Fibroblast of mammary gland (primary cell): ENCODE measurements at places on chromosomes 16 and 17.

- DNase-seq, result peak; percentile 73
Measured at GRCh38 chr17:35568561-35568960, 7.9 kb upstream of the SLFN14 start.

DNA sequence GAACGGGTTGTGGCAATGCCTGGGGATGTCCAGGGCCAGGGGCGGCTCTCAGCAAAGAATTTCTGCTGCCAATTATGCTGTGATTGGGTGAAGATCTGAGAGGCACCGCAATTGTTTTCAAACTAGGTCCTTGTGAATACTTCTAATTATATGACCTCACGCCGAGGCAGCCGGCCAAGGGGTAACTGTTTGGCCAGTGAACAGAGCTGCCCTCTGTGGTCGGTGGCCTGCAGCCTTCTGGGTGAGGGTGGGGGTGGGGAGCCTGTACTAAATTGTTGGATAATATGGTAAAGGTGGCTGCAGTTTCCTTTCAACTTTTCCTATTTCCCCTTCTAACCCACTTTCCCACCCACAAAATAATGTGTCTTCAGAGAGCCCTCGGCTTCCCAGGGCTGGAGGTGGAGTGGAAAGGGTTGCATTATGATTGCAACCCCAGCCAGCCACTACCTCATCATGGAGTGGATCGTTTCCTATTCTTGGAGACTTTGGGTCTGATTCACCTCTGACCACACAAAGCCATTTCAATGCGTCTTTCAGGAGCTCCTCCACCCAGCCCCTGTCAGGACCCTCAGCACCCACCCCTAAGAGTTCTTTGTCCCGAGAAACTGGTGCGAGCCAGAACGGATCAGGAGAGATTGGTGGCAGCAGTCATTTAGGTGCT, 2.0 kb upstream of the DNAI2 start:
- DNase-seq, result peak; percentile 33

DNA sequence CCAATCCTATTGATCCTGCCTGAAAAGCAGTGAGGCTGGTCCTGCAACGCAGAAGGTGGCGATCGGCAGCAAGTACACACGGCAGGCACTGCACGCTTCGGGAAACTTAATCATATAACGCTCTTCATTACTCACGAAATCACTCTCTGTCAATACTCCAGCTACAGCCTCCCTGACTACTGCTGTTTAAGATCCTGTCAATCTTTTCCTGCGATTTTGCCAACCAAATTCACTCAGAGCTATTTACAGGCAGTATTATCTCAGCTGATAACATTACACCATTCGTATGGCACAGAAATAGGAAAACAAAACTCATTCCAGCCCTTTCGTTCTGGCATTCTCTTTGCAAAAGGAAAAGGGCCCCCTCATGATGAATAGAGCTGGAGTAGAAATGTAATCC, 262.4 kb upstream of the CDH8 start:
- no peak for DNase-seq

DNA sequence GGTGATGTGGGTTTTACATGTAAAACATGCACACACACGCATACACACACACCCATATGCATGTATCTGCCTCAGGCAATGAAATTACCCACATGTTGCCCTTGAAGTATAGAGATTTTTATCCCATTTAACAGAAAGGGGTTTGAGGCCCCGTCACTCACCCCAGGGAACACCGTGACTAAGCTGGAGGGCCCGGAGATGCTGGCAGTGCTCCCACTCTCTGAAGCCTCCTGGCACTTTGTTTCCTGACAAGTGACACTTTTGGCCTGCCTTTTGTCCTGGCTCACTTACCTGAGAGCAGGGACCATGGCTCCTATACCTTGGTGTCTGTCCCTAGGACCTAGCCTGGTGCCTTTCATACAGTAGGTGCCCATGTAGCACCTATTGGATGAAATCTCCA, 50.0 kb upstream of the TNRC6C start:
- no peak for DNase-seq

GRCh38 chr17:9669551-9670008, 24.3 kb downstream of the USP43 start:
- DNase-seq, result no peak

DNA sequence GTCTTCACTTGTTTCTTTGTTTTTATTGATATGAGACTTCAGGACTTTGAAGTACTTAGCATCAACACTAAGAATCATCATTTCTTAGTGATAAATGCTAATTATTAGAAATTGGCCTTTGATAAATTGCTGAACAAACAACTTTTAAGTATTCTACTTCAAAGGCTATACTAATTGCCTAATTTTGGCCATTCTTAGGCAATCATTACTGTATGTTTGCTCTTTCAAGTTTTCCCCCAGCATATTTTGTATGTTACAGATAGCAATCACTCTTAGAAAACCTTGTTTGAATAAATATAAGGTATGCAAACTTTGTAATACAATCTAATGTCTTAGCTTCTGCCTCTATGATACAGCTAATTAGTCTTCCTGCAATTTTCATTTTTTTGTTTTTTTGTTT, 46.0 kb downstream of the NQO1 start:
- no peak for DNase-seq

DNA sequence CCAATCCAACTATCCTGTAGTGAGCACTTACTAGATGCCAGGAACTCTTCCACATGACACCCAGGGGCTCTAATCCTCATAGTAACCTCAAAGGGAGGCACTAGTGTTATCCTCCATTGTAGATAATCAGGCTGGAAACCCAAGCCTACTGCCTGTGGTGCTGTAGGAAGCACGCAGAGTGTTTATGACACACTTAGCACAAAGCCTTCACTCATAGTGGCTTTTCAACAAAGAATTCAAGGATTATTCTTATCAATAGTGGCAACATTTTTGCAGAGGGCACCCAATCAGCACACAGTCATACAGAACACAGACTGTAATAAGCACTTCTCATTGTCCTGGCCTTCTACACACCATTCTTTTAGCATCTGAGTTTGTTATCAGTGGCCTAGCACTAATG, 18.5 kb upstream of the SOX9 start:
- no peak for DNase-seq
